ENCODE measurements at places on chromosomes 5 and 9.

- no peak for DNase-seq
Measured at GRCh38 chr9:126532489-126532888, 81.2 kb upstream of the LMX1B start.

- no peak for DNase-seq
Measured at GRCh38 chr5:32942225-32942989, 231.3 kb downstream of the NPR3 start.

DNA sequence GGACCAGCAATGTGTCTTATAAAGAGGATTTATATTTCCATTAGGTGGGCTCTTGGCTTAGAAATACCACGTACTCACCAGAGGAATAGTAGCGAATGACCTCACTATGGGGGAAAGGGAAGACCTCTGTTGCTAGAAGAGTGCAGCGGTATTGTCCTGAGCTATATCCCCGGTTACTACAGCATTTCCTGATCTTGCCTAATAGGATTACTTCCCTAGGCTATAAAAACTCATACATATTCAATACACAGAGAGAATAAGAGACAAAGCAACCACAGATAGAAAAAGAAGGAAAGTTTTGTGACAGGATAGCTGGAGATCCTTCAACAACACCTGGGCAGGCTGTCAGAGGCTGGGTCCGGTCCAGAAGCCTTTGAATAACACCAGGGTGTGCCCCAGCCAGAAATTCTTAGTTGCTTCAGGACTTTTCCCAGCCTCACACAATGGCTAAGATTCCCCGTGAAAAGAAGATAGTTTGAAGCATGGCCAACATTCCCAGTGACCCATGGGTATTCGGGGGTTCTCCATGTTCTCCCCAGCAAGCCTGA is 85.4 kb downstream of the TRIM36 start:
- no peak for DNase-seq

DNA sequence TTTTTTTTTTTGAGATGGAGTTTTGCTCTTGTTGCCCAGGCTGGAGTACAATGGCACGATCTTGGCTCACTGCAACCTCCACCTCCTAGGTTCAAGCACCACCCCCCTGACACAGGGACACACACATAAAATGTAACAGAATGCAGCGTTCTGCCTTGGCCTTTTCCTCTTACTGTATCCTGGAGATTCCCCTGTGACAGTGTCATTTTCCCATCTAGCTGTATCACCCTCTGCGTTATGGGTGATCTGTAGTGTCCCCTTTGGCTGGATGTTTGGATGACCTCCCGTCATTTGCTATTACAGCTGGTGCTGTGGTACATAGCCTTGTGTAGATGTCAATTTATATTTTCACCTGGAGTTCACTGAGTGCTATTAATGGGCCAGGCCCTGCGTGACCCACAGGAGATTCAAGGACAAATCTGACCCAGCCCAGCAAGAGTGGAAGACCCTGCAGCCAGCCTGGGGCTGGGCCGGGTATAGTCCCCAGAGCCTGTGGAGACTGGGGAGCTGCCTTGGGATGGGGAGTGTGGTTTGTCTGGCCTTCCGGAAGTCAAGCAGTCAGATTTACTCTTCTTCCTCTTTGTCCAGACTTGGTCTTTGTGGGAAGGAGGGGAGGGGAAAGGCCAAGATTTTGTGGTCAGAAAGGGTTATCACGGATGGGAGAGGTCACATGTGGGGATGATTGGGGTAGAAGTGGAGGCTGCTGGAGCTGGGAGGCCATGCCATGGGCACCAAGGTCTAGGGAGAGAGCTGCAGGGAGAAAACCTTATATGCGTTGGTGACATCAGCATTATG is 43.6 kb downstream of the ERGIC1 start:
- no peak for DNase-seq

DNA sequence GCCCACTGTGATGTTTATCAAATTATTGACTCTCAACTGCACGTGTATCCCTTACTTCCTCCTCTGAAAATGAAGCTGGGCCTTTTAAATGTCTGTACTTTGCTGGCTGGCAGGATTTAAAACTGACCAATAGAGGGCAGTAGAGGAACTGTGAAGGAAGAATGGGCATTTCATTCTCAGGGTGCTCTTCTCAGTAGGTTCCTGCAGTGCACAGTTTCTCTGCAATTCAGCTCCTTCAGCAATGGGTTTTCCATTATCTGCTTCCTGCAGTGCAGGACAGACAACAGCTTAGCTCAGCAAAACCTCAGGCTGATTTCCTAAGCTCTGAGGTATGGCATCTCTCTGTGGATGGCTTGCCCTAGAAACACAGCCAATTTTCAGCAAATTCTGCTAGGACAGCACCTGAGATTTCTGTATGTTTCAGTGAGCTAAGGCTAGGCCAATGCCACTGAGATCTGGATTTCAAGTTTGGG is 298.4 kb upstream of the PRDM9 start:
- DNase-seq: no peak

DNA sequence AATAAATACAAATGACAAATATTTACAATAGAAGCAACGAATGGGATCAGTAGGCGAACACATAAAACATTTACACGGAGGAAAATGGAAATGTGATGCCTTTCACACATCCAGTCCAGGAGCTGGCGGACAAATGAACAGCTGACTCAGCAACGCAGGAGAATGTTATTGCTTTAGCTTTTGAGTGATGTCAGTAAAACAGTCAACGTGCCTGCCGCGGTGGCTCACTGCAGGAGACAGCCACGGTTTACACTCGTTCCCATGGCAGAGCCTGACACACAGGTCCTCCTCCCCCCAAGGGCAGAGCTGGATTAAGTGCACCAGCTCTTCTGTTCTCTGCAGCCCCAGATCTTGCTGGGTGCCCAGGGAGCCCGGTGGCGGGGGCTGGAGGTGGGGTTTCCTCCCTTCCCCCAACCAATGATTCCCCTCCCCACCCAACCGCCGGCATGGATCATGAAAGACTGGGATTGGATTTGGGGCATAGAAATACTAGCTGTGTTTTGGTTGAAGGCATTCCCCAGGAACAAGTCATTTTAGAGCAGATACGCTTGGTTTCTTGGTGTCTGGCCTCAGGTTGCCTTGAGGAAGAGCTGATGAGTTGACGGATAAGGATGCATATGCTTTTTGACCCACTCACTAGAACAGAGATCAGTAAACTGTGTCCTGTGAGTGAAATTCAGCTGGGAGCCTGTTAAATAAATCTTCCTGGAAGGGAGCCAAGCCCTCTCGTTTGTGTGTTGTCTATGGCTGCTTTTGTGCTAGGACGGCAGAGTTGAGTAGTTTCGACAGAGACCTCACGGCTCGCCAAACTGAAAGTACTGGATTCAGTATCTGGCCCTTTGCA is 12.5 kb downstream of the STC2 start:
- DNase-seq: no peak

- no peak for DNase-seq
Measured at GRCh38 chr5:30866142-30866541, 327.3 kb upstream of the CDH6 start.

GRCh38 chr9:15289603-15290002 is 17.4 kb downstream of the TTC39B start:
- DNase-seq: no peak

GRCh38 chr9:126456441-126457174 is 130.0 kb downstream of the MVB12B start:
- DNase-seq: no peak

GRCh38 chr9:126965541-126966428 is 51.2 kb downstream of the RALGPS1 start:
- peak; percentile 55 for DNase-seq

DNA sequence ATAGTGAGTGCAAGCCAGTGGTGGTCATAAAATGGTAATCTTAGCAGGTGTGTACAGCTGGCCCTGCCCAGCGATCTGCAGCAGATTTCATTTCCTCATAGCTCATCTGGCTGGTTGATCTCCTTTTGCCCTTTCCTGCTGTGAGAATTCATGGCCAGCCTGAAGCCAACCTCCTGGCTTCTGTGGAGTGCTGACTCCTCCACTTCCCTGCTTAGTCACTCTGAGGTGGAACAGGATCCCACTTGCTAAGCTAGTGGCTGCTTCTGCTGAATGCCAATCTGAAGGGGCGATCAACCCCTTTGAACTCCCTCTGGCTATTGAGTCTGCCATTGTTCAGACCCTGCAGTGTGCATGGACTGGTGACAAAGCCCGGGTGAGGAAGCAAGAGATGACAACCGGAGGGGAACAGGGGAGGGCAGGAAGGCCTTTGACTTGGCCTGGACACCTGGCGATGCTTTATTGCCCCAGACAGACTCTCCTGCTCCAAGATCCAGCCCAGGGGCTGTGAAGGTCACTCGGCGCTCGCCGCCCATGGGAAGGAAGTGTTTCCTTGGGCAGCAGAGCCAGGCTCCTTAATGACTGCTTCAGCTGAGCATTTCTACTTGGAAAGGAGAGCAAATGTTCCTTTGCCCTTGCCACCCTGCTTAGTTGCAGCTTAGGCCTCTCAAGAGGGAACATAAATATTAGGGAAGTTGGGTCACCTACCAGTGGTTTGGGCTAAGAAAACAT is 341.1 kb downstream of the ZSWIM6 start:
- DNase-seq: no peak

DNA sequence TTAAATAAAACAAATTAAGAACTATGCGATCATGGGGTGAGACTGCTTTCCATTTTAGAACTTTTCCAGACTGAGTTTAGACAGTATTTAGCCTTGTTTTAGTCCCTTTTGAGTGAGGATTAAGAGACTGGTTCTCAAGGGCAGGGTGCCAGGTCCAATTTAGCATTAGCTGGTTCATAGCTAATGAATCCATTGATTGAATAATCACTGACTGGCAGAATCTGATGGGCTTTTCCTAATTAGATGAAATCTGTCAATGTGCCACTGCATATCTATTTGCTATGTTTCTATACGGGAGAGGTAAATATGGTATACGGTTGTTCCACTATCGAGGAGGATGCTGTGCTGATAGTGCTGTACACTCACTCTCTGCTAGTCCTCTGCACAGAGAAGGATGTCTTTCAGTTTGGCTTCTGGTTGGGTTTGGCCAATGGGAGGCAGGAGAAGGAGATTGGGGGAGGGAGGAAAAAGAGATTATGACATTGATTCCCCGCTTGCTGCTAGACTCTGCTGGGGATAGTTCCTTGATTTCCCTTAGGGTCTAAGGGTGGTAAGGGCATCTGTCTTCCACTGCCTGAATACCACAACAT is 496.6 kb downstream of the CTNND2 start:
- no peak for DNase-seq

GRCh38 chr9:19967216-19967887 is 178.5 kb upstream of the SLC24A2 start:
- no peak for DNase-seq

Measured in tibial nerve (tissue), 4 donors.